ENCODE measurements at places on chromosomes 7 and 10.

- DNase-seq = no peak
Observed at GRCh38 chr10:126425032-126425431, 36.8 kb upstream of the ADAM12 start.

DNA sequence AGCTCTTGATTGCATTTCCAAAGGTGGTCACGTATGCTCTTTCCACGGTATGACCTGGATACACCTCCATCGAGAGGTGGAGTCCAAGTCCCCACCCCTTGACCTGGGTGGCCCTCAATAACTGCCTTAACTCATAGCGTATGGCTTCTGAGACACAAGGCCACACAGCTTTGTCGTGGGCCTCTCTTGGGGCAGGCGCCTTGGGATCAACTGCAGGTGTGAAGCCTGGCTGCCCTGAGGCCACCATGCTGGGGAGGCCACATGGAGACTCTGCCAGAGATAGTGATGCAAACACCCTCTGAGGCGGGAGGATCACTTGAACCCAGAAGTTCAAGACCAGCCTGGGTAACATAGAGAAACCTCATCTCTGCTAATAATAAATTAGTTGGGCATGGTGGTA lies 30.7 kb upstream of the RASGEF1A start:
- DNase-seq = no peak

DNA sequence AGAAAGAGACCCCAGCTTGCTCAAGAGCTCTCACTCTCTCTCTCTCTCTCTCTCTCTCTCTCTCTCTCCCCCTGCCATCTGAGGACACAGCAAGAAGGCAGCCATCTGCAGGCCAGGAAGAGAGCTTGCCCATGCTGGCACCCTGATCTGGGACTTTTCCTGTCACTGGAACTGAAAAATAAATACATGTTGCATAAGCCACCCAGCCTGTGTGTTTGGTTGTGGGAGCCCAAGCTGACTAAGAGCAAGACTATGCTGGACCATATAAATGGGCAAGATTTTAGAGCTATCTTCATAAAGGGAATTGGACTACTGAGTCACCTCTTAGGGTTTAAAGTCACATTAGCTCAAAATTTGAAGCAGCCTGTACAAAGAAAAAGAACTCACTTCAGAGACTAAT lies 98.6 kb downstream of the SLC16A9 start:
- no peak for DNase-seq

- DNase-seq = no peak
Observed at GRCh38 chr7:28407651-28408050, 4.7 kb upstream of the CREB5 start.

DNA sequence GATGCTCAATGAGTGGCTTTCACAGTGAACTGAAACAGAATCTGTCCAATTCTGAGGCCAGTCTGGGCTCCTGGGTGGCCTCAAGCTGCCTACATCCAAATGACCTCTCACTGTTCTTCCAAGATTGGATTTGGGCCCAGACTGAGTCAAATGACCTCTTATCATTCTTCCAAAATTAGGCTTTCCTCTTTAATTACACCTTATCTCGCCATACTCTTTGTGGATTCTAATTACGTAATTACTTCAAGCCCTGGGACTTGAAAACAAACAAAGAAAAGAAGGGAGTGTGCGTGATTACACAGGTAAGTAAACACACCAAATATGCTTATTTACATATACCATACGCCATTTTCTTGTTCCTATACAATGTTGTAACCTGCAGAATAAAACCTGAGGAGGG lies 18.8 kb downstream of the SORBS1 start:
- DNase-seq = no peak

DNA sequence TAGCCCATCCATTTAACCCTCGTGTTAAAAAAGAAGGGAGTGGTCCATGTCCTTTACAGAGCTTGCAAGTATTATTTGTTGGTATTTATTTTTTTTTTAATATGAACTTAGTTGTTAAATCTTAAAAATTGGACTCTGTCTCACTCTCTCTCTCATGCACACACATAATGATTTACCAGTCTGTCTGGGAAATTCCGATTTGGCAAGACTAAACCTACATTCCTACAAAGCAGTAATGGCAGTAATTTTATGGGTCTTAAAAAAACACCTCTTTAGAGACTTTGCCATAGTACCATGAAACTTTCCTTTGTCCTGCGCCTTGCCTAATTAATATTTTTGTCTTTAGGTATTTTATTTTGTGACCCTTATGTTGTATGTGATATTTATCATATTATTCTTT lies 239.5 kb upstream of the PPP1R3A start:
- no peak for DNase-seq

- no peak for DNase-seq
Observed at GRCh38 chr7:119572132-119572531, 700.8 kb upstream of the KCND2 start.

GRCh38 chr7:135601182-135601581 lies 43.5 kb downstream of the NUP205 start:
- DNase-seq = no peak

DNA sequence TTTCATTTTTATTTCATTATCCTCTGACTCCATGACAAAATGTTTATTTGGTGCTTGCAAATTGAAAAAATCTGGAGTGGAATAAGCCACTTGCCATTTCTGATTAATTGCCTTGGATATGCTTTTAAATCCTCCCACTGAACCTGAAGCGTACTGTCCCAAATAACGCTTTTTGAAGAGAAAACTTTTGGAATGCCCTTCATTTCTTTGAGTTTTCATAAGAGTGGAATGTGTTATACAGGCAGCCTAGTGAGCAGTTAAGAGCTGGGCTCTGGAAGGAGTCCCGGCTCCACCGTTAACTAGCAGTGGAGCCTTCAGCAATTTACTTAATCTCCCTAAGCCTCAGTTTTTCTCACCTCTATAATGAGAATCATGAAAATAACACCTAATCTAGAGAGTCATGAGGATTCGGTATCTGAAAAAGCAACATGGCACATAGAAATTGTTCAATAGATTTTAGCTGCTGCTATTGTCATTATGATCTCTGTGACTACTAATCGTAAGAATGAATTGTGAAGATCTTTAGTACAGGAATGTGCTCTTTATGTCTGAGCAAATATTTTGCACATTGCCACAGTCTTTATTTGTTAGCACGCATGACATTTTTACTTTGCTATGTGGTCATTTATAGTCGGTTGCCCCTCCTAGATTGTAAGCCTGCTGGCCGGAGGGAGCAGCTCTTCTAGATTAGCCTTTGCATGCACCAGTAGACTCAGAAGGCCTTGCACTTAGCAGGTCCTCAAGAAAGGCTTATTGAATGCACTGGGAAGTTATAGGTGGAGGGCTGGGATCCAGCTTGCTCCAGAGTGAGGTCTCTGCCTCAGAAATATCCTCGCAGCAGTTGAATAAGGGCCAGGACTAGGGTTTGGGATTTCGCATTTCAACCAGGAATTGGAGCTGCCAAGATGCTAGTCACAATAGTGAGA lies 59.4 kb downstream of the PLCE1 start:
- no peak for DNase-seq

GRCh38 chr7:157007470-157008066 lies 2.9 kb downstream of the MNX1 start:
- DNase-seq = no peak

DNA sequence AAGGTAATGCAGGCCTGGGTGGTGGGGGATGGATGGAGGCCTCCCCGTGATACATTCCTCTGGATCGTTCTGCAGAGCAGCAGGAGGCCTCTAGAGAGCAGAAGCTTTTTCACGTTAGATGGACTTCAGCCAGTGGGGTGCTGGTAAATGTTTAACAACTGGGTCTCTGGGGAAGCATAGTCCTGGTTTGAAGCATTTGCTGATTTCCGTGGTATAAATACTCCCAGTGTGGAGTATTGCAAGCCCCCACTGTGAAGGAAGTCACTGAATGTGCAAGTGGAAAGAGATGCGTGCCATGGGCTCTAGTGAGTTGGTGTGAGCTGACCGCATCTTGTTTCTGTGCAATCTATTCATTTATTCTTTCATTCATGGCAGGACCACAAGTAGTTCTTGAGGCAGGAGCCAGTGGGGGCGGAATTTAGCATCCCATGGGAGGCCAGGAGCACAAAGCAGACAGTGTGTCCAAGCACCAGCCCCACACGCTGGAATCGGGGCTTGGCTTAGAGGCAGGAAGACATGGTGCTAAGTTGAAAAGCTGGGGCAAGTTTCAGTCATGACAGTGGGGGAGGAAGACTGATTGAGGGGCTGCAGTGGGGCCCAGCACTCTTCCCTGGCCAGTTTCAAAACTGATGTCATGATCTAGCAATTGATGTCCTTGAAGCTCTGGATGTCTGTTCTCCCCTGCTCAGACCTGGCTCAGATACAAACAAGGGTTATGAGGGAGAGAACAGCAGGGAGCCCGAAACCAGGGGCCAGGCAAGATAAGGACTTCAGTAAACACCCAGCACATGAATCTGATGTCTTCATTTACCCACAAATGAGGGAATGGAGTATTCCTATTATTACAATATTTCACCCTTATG lies 280.9 kb upstream of the LYZL1 start:
- DNase-seq = no peak

- no peak for DNase-seq
Observed at GRCh38 chr10:66218981-66219587, 706.8 kb upstream of the LRRTM3 start.

DNA sequence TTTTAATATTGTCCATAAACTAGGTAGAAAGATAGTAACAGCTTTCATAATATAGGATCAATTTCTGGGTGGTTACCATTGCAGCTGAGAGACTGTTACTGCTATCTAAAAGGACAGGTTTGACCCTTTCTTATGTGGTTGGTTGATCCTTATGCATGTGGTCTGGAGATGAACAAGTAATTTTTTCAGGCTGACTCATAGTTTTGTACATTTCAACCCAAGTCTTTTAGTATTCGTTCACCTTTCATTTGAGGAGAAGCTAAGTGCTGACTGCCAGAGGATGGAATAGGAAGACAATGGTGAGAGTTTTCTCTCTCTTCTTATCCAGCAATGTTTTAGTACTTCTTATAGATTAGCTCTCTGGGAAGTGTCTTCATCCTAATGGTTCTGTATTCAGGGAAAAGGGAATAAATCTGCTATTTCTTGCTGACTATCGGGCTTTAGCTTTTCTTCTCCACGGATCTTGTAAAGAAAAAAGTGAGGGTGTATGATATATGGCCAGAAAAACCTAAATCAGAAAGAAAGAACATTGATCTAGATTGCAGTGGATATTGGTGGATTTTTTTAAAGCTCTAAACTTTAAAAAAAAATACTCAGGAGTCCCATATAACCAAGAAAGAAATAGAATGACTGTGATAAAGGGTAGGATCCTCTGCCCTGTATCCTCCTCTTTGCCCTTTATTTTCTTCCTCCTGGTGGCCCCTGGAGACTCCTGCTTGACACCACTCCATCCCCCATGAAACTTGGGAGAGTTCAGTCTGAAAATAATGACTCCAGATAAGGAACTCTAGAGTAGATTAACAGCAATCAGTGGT lies 88.0 kb downstream of the CPED1 start:
- no peak for DNase-seq

GRCh38 chr7:129169686-129170440 lies 18.6 kb upstream of the SMO start:
- no peak for DNase-seq

DNA sequence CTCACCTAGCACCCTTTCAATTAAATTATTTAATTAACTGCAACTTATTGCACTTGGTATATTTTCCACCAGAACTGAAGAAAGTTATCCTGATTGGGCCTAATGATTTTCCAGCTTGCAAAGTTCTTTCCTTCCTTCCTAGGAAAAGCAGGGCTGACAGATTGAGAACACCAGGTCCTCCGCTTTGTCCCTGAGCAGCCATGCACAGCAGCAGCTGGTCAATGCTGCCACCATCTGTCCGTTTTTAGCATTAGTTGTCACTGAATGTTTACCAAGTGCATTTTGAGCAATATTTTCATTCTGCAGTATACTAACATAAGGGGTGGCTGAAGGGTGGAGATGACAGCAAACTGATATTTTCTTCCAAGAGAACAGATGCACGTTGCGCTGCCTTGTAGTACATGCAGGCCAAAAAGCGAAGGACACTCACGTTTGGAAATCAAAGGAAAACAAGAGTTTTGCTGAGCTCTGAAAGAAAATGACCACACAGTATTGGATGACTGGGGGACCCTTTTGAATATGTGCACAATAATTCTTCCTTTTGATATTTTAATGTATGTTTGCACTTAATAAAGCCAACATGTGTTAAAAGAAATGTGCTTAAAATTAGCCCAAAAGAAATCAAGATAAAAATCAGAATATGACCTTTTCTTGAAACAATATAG lies 248.8 kb upstream of the PTN start:
- DNase-seq = no peak

DNA sequence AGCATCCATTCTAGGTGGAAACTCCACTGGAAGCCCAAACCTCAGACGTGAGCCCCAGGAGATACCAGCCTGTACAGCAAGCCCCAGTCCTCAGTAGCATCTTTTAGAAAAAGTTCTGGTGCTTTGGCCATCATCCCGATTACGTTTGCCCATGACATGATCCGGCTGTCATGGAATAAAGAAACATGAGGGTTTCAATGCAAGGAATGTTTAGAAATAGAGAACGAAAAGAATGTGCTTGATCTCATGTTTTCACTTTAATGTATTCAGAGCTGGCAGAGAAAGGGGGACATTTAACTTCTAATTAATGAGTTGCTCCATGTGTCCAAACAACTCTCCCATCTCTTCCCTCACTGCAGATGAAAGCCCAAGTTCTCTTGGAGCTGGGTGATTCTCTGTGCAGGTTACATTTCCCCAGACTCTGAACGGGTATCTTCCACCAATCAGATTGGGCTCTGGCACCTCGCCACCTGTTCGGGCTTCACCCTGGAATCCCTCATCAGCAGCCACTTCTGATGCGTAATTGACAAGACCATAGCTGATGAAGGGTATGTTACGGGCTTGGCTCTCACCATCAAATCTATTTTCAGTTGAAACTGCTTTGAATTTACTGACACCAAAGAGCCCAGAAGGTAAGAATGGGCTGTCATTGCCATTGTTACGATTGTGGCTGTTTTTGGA lies 165.3 kb downstream of the PLXNA4 start:
- DNase-seq = no peak

GRCh38 chr10:101773923-101774588 lies 1.9 kb downstream of the FGF8 start:
- no peak for DNase-seq

DNA sequence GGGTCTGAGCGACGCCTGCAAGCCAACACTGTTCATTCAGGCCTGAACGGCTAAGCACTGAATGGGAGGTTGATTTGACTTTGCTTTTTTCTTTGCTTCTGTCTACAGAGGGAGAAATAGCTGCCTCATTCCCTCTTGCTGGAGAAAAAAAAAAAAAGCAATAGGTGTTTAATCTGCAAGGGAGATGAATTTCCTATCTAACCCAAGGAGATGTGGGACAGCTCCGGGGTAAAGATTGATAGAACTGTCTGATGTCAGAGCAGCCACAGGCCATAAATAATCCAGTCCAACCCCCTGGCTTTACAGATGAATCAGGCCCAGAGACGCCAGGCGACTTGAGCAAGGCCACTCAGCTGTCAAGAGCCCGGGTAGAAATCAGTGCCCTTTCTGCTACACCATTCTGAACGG lies 168.0 kb downstream of the ARHGAP12 start:
- DNase-seq = no peak

- no peak for DNase-seq
Observed at GRCh38 chr10:61819208-61819607, 82.3 kb upstream of the ARID5B start.

DNA sequence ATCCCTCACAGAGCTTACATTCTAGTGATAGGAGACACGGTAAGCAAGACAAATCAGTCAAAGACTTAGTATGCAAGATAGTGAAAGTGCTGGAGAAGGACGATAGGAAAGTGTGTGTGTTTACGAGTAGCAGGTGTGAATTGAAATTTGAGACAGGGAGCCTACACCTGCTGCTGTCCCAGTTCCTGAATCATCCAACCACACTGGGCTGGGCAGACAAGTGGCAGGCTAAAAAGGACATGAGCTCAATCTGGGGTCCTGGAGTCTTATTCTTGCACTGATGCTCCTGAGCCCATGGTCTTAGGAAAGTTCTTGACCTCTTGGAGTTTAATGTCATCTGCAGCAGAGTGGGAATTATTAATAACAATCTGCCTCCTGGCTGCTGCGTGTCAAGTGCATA lies 16.2 kb downstream of the RBP3 start:
- no peak for DNase-seq

Measured in activated gamma-delta T cell treated with Interleukin-2 at 50 U/mL for 16 hours (primary cell).